ENCODE measurements at places on chromosomes 1 and 21.

- no peak for DNase-seq
Observed at GRCh38 chr1:232570007-232570406, 59.9 kb downstream of the SIPA1L2 start.

DNA sequence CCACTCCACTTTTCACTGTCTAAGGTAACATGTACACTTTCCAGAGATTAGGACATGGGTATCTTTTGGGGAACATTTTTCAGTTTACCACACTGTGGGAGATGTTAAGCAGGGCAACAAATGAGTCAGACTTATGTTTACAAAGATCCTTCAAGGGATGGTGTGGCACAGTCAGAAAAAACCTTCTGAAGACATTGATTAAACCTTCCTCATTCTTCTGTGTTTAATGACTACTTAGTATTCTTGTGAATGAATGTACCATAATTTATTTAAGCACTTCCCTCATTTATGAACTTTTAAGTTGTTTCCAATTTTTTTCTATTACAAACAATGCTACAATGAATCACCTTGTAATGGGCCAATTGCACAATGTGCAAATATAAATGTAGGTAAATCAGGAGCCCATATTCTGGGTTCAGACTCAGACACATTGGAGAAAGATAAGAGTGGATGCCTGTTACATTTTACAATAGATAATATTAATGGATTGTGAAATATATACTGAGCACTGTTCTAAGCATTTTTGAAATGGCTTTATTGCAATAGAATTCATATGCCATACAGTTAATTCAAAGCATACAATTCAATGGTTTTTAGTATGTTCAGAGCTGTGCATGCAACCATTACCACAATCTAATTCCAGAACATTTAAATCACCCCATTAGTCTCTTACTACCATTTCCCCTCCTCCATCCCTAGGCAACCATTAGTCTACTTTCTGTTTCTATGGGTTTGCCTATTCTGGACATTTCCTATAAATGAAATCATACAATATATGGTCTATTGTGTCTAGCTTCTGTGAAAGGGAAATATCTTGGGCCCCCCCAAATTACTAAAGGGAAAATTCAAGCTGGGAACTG lies 1.9 kb upstream of the SFT2D2 start:
- no peak for DNase-seq

GRCh38 chr1:8443558-8444194 lies 125.8 kb downstream of the SLC45A1 start:
- DNase-seq: no peak

- no peak for DNase-seq
Observed at GRCh38 chr1:27403931-27404330, 11.5 kb downstream of the GPR3 start.

GRCh38 chr1:115400891-115401290 lies 62.8 kb upstream of the NGF start:
- no peak for DNase-seq

DNA sequence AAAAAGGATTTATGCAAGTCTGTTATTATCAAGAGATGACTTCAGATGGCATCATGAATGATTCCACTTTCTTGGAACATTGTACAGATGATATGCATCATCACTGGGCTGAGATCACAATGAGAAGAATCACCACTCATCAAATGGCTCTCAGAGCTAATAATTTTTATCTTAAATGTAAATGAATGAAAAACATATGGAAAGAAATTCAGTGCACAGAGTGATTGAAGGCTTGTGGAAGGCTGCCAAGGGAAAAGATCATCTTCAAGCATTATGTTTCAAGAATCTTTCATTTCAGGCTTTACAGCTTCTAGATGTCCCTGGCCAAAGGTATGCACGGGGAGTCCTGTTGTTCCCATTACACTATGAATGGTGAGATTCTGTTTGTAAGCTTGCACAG lies 955.7 kb downstream of the TTLL7 start:
- no peak for DNase-seq

GRCh38 chr1:205335692-205336091 lies 14.1 kb upstream of the NUAK2 start:
- peak; percentile 82 for DNase-seq

GRCh38 chr1:150560011-150560438 lies 10.8 kb downstream of the ADAMTSL4 start:
- DNase-seq: peak; percentile 41

GRCh38 chr1:112769611-112770010 lies 54.5 kb upstream of the PPM1J start:
- no peak for DNase-seq

GRCh38 chr21:17197996-17198395 lies 314.8 kb upstream of the CXADR start:
- DNase-seq: no peak

DNA sequence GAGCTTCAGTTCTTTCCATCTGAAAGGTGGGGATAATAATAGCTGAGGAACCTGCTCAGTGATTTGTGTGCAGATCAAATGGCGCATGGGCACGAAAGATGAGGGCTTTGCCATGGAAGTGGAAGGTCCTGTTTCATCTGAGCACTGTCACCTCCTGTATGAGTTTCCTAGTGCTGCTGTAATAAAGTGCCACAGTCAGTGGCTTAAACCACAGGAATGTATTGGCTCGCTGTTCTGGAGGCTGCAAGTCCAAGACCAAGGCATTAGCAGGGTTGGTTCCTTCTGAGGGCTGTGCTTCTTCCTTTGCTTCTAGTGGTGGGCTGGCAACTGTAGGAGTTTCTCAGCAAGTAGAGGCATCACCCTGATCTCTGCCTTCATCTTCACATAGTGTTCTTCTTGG lies 51.1 kb upstream of the RBM15 start:
- no peak for DNase-seq

- DNase-seq: no peak
Observed at GRCh38 chr1:7009741-7010525, 224.7 kb downstream of the CAMTA1 start.

Measured in hippocampal formation (tissue), 2 donors.